ENCODE measurements at places on chromosomes 5 and 9.
A peak's percentile ranks its signal among the peaks of the same experiment; 100 is the strongest.

GRCh38 chr9:31783491-31783890 lies 601.0 kb upstream of the ACO1 start:
- no peak for DNase-seq

DNA sequence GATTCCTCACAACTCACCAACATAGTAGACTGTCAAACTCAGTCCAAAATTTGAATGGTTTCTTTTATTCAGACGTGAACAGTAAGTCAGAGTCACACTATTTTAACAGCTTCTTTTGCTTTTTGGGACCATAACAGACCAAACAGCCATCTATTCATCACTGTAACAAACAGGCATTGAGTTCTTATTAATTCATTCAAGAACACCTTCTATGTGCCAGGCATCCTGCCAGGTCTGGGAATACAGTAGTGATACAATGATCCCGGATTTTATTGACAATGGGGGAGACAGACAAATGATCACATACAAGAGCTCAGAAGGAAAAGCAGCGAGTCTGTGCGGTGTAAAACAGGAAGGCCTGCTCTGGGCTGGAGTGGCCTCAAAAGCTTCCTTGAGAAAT lies 153.3 kb upstream of the ERCC6L2 start:
- DNase-seq: no peak

DNA sequence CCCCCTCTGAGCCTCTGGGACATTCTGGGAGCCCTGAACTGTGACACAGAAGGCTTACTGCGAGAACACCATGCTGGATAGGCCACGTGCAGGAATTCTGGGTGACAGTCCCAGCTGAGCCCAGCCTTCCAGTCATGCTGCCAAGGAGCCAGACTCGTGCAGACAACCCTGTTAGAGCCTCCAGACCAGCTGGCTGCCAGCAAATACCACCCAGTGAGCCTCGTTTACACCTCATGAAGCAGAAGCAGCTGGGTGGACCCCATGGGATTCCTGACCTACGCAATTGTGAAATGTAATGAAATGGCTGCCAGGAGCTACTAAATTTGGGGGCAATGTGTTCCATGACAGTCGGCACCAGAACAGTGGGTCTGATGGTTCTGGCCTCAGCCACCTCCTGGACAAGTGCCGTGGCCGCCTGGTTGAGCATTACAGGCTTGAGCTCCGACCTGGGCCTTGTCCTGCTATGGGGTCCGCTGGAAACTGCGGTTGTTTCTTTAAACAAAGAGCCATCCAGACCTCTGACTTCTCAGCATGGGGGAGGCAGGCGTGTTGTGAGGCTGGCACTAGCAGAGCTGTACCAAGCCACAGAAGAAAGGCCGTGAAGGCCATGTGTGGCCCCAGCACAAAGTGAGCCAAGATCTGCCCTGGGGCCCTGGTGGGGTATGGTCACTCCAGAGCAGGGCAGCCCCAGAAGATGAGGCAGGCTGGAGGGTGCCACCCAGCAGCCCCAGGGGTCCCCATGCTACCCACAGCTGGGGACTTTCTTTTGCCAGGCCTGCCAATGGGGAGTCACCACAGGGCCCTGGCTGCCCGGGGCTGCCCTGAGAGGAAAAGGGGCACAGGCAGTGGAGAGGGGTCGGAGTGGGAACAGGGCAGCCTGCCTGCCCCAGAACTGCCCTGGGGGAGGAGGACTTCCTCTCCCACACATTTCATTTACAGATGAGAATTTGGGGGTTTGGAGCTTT lies 19.3 kb upstream of the RXRA start:
- peak; percentile 21 for DNase-seq

DNA sequence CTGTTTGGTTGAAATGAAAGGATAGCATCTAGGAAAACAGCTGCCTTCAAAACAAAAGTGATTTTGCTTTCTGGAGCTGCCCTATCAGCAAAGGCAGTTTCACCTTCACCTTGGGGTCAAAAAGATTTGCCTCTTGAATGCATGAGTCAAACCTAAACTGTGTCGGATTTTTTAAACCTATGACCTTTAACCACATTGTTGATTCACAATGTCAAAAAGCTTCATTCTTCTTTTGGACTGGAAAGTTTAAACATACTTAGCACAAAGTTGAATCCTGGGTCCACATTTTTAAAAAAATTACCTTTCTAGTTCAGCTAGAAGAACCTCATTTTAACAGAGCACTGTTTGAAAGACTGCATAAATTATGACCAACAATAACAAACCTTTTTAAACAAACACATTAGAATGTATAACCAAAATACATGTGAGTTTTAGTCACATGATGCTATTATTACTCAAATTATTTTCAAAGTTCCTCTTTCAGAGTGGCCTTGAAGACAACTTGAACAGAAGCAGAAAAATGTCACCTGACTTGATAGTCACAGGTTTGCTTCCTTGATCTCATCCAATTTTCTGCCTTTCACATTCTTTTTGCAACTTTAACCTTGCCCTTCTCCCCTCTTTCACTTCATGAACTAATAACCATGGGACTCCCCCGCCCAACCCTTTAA lies 109.7 kb upstream of the LHFPL2 start:
- DNase-seq: no peak

GRCh38 chr9:69824499-69825252 lies 4.1 kb downstream of the CFAP95 start:
- DNase-seq: no peak

DNA sequence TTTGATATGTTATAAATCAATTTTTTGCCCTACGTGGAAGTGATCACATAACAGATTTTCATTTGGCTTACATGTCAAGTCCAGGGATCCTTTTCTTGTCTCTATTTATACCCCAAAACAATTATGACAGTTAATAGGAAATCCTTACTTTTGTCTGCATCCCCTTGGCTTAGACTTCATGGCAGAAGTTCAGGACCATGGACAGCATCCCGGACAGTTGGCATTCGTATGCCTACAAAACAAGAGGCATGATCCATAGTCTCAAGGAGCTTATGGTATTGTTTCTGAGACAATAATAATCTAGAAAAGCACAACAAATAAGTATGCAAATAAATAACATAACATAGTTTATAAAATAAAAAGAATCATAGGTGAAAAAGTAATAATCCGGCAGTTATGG lies 214.3 kb upstream of the GRIA1 start:
- DNase-seq: no peak

- DNase-seq: no peak
Measured at GRCh38 chr9:89803403-89803802, 198.6 kb downstream of the GADD45G start.

GRCh38 chr5:159695741-159696294 lies 220.5 kb upstream of the ADRA1B start:
- DNase-seq: no peak

- DNase-seq: no peak
Measured at GRCh38 chr5:135743181-135743580, 91.3 kb upstream of the SLC25A48 start.

DNA sequence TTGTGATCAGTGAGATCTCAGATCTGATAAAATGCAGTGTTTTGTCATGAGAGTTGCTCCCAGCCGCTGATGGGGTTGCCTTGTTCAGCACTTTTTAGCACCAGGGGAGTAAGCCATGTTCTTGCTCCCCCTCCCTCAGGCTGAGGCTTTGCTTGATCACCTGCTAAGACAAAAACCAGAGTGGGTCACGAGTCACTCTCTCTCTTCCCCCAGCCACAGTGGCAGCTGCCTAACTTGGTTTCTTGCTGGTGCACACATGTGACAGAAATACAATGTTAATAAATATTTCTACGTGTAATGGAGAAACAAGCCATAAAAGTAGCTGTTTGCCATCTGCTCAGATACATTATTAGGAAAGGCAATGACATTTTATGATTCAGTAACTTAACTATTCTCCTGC lies 212.4 kb upstream of the DMRT1 start:
- peak; percentile 24 for DNase-seq

All from mucosa of descending colon (tissue), 3 donors.